ENCODE measurements at places on chromosomes 1 and 21. TPM values are rescaled to one million over a fixed set of nuclear protein-coding genes. Genes with fewer than 3 reads are reported as not detected.

DNA sequence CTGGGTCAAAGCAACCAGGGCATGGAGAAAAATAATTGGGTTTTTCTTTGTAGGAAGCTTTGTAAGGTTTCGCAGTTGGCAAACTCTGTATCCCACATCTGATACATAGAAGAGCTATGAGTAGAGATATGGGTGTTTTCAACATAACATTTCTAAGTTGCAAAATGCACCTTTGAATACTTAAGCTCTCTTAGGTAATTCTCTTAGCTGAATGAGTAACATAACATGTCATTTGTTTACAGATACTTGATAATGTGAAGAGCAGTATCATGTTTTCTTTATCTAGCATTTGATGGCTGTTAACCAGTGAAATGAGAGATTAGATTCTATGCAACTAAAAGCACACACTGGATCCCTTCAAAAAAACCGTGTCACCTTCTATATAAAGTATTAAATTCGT, 21.6 kb downstream of the RAVER2 start:
- DNase-seq, result no peak

DNA sequence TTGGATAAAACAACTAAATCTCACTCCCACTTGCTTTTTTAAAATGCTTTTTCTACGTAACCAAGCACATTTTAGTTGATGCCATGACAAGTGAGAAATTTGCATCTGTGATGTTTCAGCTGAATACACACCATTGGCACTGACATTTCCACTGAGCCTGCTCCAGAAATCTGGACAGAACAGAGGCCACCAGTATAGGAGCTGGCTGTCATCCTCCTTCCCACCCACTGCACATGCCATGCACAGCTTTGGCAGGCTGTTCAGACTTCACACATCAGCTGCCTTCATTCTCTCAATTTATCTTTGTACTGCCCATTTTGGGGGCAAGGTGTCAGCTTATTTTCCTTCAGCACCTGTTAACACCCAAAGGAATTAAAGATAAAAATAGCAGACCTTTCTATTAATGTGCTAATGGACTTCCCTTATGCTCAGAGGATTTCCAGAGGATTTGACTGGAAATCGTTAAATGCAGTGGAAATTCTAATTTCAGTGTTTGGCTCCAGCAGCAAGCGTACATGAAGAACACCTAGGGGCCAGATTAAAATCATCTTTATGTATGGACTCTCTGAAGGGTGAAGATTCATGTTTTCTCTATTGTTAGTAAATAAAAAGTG, 12.9 kb upstream of the PODN start:
- no peak for DNase-seq

- no peak for DNase-seq
Measured at GRCh38 chr1:235391874-235392273, 24.6 kb downstream of the TBCE start.

DNA sequence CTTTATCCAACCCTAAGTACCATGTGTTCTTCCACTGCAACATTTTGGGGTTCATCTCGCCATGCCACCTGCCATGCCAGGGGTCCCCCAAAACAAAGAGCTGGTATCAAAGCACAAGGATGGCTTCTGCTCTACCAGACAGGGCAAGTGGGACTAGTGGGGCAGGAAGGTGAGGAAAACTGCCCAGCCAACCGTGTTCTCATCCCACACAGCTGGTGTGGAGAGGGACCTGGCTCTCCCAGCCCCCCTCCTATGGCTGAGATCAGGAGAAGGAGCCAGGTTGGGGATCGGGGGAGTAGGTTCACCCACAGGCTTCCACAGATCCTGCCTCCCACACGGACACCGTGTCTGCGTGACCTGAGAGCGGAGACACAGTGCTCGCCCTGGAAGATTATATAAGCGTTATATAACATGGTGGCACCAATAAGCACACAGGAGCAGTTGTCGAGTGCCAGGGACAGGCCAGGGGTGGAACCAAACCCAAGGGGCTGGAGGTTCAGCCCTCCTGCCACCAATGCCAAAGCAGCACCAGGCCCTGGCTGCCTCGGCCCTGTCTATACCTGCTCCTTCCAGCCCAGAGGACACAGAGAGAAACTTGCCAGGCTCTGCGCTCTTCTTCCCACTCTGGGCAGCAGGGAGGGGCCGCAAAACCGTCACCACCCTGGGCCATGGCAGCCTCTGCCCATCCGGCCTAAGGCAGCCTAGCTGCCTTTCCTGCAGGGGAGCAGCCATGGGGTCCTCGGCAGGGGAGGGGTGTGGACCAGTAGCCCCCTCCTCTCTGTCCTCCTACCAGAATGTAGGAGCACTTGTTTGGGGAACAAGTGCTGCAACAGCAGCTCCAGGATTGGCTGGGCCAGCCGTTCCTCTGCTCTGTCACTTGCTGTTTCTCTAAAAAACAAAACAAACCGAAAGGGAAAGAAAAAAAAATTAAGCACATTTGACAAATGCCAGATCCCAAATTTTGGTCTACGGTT, 43.5 kb downstream of the CD34 start:
- DNase-seq, result no peak

STUM gene
- polyA plus RNA-seq, result 1.1 TPM

- DNase-seq, result peak; percentile 32
Measured at GRCh38 chr1:9687120-9687873, 35.8 kb downstream of the PIK3CD start.

CYP4B1 gene
- 1.4 TPM for polyA plus RNA-seq

KCNK1 gene
- 5.9 TPM for polyA plus RNA-seq

DNA sequence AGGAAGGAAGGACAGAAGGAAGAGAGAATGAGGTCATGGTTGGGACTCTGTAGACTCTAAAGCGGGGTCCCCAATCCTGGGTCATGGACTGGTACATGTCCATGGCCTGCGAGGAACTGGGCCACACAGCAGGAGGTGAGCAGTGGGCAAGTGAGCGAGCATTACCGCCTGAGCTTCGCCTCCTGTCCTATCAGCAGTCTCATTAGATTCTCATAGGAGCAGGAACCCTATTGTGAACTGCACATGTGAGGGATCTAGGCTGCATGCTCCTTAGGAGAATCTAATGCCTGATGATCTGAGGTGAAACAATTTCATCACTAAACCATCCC, 128.9 kb downstream of the TRABD2B start:
- DNase-seq, result no peak

OR2W3 gene
- 0.21 TPM for polyA plus RNA-seq
